ENCODE measurements at places on chromosomes 4 and X.

GRCh38 chrX:48540028-48540375 is 488 bp downstream of the TBC1D25 start:
- peak; percentile 56 for DNase-seq

GRCh38 chrX:19576742-19577141 is 61.4 kb upstream of the MAP3K15 start:
- no peak for DNase-seq

GRCh38 chr4:183326853-183327252 is 4.6 kb upstream of the CLDN24 start:
- no peak for DNase-seq

- DNase-seq: peak; percentile 32
These were observed 6.4 kb upstream of the GSX2 start for GRCh38 chr4:54093324-54094240.

GRCh38 chr4:180031330-180031729 is 2211.9 kb upstream of the TENM3 start:
- DNase-seq: no peak

DNA sequence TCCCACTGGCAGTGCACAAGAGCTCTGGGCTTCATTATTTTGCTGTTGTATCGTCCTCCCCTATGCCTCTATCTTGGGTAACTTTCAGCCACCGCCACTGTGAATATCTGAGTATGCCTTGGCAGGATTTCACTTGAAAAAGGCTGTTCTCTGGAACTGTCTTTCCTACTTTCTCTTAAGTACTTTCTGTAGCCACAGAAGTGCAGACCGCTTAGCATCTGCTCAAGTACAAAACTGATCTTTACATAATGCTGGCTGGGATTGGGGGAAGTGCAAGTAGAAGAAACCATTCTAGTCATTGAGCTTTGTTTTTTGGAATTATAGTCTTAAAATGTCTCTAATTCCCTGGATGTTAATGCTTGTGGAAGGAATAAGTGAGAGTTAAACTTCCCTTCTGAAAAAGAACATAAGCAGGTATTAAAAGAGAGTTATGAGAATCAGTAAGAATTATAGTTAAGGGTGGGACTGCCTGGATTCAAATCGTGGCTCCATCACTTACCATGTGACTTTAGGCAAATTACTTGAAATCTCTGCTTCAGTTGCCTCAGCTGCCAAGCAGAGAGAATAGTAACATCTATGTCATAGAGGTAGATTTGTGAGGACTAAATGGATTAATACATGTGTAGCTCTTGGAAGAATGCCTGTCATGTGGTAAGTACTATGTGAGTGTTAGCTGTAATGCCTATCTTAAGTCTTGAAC is 77.5 kb downstream of the MID1IP1 start:
- no peak for DNase-seq

DNA sequence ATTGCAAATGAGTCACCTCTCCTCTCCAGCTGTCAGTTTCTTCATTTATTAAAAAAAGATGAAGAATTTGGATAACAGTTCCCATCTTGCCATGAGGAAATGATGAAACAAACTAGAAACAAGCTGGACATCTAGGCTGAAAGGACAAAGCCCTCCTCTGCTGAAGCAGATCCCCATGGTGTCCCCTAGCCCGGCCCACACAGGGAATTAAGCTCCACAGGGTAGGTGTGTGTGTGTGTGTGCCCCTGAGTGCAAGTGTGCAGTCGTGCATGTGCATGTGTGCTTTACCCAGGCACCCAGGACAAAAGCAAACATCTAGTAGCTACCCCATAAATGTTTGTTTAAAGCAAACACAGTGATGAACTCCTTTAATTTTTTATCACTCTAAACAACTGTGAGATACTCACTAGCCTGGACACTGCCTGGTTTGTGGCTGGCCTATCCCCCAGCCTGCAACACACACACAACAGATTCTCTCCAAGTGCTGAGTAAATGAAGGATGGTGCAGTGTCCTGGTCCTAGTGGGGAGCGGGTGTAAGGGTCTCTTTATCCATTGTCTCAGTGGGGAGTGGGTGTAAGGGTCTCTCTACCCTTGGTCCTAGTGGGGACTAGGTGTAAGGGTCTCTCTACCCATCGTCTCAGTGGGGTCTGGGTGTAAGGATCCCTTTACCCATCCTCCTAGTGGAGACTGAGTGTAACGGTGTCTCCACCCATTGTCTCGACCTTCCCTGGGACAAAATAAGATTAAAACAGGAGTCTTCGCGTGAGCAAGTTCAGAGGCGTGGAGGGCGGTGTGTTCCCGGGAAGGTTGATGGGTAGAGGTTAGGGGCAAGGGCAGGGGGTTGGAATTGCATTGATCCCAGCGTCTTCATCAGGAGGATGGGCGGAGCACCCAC is 688 bp upstream of the EVC start:
- DNase-seq: no peak

DNA sequence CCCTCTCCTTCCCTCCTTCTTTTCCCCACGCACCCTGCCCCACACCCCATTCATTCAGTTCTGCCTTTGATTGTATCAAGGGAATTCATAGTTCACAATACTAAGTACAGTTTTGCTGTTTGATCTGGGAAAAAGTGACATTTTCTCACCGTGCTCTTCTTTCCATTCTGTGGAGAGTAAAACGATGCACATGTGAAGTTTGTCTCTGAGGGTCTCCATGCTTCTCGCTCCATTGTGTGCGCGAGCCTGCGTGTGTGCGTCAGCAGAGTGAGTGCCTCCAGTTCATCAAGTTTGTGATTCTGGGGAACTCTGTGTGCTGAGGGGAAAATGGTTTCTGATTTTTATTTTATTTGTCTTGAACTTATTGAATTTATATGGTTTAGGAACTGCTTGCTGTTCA is 1.9 kb downstream of the STK26 start:
- DNase-seq: no peak

- no peak for DNase-seq
These were observed 12.4 kb upstream of the CTBP1 start for GRCh38 chr4:1261107-1261928.

- DNase-seq: no peak
These were observed 300.8 kb upstream of the GALNT7 start for GRCh38 chr4:172867835-172868234.

GRCh38 chr4:87024201-87024600 is 89.4 kb downstream of the AFF1 start:
- no peak for DNase-seq

DNA sequence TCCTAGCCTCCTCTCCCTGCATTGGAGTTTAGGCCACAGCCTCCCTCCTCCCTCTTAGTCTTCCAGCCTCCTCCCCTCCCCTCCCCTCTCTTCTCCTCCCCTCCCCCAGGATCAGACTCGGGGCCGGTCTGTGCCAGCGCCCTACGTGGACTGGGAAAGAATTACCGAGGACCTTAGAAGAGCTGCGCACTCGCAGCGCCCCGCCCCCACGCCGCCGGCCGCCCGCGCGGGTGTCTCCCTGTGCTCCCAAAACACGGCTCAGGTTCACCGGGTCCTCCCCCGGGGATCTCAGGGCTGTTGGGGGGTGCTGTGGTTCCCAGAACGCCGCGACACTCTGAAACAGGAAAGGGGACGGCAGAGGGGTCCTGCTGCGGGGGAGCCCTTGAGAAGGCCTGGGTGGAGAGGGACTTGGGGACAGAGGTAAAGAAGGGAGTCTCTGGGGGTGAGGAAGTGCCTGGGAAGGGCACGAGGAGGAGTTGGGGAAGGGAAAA is 122.3 kb upstream of the TBL1X start:
- DNase-seq: peak; percentile 42

DNA sequence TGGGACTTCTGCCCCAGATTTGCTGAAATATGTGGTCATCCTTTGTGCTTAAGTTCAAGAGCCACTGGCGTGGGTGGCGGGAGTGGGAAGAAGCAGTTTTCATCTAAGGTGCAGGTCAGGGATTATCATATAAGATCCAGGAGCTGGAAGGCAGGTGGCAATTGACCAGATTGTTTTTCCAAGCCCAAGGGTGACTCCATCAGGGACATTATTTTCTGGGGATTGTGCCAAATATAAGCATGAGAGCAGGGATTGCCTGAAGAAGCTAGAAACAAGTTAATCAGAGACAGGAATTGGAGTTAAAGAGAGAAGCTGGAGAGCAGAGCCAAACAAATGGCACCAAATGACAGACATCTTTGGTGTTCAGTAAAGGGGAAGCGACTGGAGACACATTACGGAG is 19.4 kb upstream of the SEL1L3 start:
- no peak for DNase-seq

- DNase-seq: no peak
These were observed 57.7 kb downstream of the NEIL3 start for GRCh38 chr4:177367336-177367735.

DNA sequence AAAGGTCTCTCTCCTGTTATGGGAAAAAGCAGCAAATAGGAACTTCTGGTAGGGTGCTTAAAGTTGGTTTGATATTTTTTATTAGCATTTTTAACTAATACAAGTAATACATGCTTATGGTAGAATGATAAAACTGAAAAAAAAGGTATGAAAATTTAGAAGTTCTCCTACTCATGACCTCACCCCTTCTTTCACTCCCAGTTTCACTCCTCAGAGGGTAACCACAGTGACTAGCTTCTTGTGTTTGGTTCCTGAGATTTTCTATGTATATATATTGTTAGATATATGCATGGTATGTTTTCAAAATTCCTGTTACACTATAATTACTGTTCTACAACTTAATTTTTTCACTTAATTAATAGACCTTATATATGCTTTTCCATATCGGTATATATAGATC is 66.5 kb downstream of the AR start:
- DNase-seq: no peak

- DNase-seq: peak; percentile 65
These were observed 18.6 kb downstream of the TRIM2 start for GRCh38 chr4:153222707-153223426.

GRCh38 chr4:1380368-1381151 is 25.7 kb downstream of the NKX1-1 start:
- DNase-seq: no peak

DNA sequence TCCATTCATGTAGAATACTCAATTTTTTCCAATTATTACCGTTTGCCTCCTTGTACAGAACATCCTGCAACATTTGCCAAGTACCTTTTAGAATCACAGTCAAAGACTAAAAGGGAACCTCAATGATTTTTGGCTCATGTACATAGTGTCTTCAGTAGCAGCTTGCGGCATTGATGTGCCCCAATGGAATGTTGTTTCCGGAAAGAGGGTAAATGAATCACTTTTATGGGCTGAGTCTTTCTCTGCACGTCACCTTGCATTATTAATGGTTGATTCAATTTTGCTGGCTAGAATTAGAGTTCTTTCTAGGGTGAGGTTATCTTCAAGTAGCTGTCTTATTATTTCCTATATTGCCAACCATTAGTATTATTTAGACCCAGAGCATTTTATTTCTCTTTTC is 116.9 kb upstream of the GABRA2 start:
- no peak for DNase-seq

- no peak for DNase-seq
These were observed 24.0 kb downstream of the LRP2BP start for GRCh38 chr4:185371702-185372101.

GRCh38 chr4:151031831-151032605 is 16.9 kb upstream of the LRBA start:
- peak; percentile 55 for DNase-seq

GRCh38 chr4:172042714-172043114 is 229.5 kb downstream of the GALNTL6 start:
- DNase-seq: no peak

- DNase-seq: no peak
These were observed 62.4 kb downstream of the ARHGAP10 start for GRCh38 chr4:147794314-147794680.

DNA sequence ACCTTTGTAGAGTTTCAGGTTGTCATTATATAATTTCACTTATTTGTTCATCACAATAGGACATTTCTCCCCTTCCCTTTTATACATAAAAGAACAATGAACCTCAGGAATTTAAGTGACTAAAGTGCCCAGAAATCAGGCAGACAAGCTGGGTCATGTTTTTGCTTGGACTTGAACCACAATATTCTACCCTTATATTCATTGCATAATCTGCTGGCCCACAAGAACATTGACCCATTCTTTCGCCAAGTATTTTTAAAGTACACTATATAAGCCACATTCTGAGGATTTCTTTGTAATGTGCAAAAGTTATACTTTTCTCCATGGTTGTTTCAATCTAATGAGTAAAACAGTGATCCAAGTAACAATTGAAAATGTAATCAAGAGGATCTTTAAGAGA is 637.5 kb upstream of the SLIT2 start:
- DNase-seq: no peak

- no peak for DNase-seq
These were observed 102.7 kb upstream of the DHX15 start for GRCh38 chr4:24686866-24687692.

DNA sequence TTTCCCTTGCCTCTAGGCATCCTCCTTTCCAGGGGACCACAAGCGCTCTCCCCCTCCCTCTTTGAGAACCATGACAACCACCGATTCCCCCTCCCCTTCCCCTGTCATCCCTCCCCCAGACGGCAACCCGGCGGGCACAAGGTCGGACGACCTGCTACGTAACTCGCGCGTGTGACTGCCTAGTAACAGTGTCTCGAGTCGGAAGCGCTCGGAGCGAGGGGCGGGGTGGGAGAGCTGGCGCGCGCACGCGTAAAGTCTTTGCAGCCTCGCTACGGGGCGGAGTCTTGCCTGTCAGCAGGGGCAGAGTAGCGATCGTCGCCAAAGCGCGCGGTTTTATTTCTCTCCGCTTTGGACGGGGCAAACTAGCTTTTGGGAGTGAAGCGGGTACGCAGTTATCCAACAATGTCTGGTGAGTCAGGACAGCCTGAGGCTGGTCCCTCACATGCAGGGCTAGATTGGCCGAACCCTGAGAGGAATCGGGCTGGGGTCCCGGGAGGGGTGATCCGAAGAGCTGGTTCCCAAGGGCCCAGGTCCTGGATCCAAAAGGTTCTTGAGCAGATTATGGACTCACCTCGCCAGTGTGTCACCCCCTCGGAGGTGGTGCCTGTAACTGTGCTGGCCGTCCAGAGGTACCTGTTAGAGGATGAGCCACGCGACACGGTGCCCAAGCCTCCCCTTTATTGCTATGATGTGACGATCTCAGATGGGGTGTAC is at the start of gene RADX:
TSS of gene RADX (plus strand) at position 300 of the 714 bp plus-strand sequence. CDS start at position 403, 103 bp downstream.
- peak; percentile 70 for DNase-seq

DNA sequence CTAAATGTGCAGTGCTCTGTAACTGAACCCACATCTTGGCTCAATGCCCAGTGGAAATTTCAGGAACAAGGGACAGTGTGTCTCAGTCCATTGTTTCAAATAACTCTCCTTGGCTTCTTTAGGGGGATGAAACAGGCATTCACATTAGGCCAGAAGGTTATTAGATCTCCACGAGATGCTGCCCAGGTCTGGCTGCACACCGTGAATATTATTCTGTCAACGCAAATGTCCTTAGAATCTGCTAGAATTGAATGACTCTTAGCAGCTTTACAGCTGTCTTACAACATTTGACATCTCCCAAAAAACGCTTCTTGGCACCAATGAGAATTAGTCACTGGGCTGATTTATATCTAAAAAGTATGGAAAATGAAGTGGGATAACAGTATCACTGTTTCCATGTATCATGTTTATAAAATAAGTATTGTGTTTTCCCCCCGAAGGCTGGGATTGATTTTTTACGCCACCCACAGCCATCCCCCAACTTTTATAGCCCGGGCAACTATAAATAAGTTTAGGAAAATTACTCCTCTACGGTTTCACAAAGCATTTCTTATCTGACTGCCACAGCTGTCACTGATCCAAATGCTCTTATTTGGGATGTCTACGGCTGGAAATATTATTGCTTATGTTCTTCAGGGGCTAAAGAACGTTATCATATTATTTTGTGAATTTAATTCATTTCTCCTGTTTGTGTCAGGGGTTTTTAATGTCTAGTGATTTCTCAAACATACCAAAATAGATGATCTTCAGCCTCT is 559.7 kb upstream of the FAT1 start:
- no peak for DNase-seq

GRCh38 chr4:3010998-3011397 is 47.6 kb downstream of the GRK4 start:
- no peak for DNase-seq

GRCh38 chr4:18049446-18049845 is 27.9 kb upstream of the LCORL start:
- no peak for DNase-seq

Measured in GM13976 (cell line).